AG04449 (cell line): ENCODE measurements at places on chromosomes 7 and 10.

DNA sequence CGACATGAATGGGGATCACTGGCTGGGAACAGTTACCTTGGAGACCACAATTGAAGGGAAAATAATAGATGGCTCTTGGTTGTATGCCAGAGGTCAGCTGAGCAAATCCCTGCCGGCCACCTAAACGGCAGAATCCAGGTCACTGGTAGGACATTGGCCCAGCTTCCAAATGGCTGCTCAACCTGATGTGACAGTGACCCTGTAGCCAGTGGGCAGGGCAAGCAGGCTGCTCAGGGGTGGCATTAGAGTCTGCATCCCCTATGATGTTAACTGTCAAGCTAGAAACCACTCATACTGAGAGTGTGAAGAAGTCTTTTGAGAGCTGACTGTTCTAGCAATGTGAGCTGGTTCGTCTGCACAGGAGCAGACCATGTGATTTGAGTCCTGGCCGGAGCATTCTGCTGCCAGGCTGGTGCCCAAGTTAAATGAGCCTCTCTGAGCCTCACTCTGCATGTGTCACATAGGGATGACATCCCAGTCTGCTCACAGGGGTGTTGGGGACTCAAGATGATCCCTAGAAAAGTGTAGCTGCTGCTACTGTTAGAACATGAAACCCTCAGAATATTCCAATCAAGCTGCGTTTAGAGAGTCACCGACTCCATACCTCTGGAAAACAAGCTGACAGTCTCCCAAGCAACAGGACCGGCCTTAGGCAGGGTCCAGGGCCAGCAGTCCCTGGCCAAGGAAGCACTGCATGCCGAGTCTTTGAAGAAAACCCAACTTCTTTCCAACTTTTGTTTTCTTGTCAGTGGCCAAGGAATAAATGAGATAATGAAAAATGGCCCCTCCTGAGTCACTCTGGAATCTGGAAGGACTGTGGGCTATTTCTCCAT, 69.7 kb downstream of the VWA2 start:
- DNase-seq: no peak

DNA sequence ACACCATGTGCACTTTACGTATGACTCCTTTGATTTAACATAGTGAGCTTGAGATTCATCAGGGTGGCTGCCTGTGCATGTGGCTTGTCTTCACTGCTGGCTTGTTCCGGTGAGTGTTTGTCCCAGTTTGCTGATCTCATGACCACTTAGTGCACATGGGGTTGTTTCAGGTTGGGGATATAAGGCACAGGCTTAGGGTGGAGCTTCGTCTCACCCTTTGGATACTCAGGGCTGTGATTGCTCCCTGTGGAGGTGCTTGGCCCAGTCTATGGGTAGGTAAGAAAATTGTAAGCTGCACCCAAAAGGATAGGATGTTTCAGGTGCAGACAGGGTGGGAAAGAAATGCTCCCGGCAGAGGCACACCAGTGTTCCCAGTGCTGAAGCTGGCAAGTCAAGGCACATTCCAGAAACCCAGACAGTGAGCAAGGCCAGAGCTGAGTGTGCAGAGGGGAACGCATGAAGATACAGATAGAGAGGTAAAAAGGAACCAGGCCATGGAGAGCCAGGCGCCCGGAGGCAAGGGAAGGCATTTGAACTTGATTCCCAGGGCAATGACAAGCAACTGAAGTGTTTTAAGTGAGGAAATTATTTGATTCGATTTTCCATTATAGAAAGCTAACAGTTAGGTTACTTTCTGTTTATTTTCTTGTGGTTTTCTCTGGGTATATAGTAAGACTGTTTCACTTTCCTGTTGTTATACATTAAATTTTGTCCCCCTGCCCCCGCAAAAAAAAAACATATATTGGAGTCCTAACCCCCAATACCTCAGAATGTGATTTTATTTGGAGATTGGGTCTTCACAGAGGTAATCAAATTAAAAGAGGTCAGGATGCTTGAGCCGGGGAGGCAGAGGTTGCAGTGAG, 289.8 kb upstream of the KLF6 start:
- no peak for DNase-seq

- DNase-seq: no peak
Measured at GRCh38 chr10:6917125-6917524, 337.0 kb upstream of the PRKCQ start.

- no peak for DNase-seq
Measured at GRCh38 chr7:130446259-130446658, 5.4 kb upstream of the CEP41 start.

DNA sequence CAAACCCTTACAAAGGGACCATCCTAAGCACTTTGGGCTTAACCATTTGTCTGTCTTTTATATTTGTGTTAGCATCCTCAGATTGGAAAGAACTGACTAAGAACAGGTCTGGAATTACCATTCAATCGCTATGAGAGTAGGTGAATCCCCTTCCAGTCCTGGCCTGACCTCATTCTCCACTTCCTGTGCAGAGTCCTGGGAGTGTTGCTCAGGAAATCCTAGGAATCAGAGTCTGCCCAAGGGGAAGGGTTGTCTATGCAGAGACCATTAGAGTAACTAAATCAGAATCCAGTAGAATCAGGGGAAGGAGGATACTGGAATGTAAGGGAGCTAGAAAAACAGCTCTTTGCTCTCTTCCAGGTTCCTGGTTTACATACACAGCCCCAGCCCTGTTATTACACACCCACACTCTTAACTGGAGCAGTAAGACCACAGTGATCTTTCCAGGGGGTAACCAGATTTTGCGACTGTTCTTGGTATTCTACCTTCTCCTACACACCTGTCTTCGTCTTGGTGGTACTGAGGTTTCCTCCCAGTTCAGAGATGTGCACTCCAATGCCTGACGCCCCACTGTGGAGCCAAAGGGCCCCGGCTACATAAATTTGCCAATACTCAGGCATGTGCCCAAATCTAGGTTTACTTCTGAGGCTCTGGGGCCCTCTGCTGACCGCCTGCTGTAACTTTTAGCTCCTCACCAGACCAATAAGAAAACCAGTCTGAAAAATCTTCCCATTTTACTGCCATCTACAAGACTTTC, 103.7 kb downstream of the RNF216 start:
- DNase-seq: no peak
